Iris pigment epithelial cell (primary cell): ENCODE measurements at places on chromosomes 5 and 9.

DNA sequence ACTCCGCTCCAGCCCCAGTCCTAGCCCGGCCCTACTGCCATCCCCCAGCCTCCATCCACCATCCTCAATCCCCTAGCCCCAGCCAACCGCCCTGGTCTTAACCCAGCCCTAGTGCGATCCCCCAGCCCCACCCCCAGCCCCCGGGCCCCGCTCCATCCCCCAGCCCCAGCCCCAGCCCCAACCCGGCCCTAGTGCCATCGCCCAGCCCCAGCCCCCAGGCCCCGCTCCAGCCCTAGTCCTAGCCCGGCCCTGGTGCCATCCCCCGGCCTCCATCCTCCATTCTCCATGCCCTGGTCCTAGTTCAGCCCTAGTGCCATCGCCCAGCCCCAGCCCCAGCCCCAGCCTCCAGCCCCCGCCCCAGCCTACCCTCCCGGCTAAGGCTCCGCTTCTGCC is 398 bp downstream of the TOR1A start:
- DNase-seq = no peak

DNA sequence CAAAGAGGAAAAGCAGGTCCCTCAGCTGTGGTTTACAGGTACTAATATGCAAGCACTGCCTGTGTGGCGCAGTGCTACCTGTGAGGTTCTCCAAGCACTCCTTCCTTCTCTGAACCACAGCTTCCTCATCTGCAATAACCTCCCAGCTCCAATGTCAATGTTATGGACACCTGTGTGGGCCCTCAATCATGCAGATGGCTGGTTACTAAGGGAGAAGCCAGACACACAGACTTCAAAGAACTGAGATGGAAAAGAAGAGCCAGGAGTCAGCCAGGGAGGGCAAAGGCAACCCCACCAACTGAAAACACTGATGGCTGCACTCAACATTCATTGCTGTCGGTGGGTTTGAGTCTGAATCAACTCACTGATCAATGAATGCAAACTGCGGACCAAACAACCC is 77.7 kb downstream of the NR6A1 start:
- DNase-seq = no peak

- no peak for DNase-seq
These were observed 7.2 kb downstream of the P4HA2 start for GRCh38 chr5:132220491-132220890.

- DNase-seq = no peak
These were observed 5.7 kb downstream of the CMBL start for GRCh38 chr5:10301842-10302610.

DNA sequence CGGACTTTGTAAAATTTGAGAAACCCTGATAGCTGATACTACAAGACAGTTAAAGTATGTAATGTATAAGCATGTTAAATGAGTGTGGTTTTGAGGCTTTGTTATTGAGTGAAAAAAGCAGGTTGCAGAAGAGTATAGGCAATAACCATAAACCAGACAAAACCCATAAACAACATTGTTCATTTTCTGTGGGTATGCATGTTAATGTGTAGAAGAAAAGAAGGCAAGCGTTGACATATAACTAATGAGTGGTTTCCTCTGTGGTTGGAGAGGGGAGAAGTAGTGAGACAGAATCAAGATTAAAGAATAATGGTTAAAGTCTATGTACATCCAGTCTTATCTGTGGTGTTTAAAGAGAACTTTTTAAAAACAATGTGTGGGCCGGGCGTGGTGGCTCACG is 26.2 kb downstream of the RAD23B start:
- no peak for DNase-seq

DNA sequence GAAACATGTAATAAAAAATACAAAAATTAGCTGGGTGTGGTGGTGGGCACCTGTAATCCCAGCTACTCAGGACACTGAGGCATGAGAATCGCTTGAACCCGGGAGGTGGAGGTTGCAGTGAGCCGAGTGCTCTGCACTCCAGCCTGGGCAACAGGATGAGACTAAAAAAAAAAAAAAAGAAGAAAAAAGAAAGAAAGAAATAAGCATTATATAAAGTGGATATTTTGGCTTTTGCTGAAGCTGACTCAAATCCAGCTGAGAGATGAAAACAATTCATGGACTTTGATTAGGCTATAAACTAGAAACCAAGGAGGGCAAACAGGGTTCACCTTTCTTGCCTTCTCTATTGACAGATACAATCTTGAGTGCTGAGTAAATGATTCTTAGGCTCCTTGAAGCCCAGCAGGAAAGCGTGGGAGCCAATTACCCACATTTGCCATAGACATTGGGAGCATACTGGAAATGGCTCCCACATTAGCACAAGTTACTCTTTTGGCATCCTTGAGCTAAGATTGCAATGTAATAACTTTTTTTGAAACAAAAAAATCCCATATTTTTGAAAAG is 2.4 kb upstream of the BTF3 start:
- no peak for DNase-seq

DNA sequence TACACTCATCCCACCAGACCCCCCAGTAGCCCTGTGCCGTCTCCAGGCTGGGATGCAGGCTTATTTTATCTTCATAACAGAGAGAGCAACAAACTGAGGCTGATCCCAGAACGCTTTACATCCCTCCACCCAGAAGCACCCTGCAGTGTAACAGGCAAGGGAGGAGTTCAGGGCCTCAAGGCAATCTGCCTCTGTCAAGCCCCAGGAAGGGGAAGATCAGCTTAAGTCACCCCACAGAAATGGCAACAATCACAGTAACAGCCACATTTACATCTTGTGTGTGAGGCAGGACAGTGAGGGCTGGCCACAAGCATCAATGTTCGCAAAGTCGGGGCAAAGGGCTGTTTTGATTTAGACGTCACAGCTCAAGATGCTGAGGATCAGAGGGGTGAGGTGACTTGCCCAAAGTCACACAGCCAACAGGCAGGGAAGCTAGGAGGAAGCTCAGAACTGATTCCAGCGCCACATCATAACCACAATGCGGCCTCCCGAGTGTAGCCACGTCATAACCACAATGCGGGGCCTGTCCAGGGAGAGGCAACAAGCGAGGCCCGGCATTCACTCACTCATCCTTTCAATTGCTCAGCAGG is 14.4 kb downstream of the STK10 start:
- DNase-seq = peak; percentile 91

- DNase-seq = no peak
These were observed 26.9 kb upstream of the SYK start for GRCh38 chr9:90774682-90775081.

DNA sequence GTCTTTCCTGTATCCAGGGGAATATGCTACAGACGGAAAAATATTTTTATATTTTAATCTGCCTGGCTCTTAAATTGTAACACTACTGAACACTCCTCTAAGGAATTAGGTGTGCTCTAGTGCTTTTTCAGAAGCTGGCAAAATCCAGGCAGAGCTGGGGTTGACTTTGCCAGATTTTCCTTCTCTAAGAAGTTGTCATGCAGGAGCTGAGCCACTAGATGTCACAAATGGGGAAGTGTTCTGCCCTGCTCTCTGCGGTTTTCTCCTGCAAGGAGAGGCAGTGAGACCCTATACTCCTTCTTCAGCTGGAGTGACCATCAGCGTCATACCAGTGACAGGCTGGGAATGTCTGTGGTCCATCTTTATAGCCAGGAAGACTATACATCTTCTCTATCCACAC is 112.5 kb downstream of the HAPLN1 start:
- peak; percentile 53 for DNase-seq

GRCh38 chr9:38065369-38066075 is 3.5 kb downstream of the SHB start:
- DNase-seq = no peak

GRCh38 chr9:68437785-68438184 is 81.4 kb downstream of the PGM5 start:
- DNase-seq = no peak

GRCh38 chr9:38164659-38165221 is 95.7 kb upstream of the SHB start:
- DNase-seq = no peak

DNA sequence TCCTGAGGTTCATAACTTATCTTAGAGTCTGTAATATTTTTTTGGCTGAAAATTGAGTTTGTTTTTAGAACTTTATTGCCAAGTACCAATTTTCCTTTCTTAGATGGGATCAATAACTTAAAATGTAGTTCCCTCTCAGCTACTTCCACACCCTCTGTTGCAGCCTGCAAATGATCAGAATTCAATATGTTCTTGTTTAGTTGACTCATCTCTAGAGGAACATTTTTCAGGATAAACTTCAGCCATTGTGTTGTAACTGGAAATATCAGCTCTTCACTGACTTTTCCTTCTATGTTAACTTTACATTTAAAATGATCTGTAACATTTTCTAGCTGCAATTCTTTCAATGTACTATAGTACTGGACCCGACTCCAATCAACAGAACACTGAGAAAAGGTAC is 115.7 kb downstream of the ESM1 start:
- DNase-seq = peak; percentile 28

- no peak for DNase-seq
These were observed 30.2 kb upstream of the SLCO6A1 start for GRCh38 chr5:102529031-102529430.

DNA sequence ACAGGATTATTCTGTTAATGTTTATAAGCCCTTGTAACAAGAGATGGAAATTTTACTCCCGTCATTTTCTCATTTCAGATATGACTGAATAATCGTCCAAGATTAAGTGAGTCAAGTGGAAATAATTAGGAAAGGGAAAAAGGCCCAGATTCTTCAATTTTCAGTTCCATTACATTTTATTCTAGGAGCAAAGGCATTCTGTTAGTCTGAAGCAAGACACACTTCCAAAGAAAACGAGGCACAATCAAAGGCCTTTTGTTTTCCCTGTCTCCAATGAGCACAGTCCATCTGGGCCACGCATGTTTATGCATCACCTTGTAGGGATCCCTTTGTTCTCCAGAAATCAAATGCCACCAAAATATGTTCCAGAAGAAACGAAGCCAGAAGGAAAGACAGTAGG is 382.9 kb upstream of the RFX3 start:
- DNase-seq = no peak

GRCh38 chr9:132381966-132382541 is 24.6 kb downstream of the TTF1 start:
- DNase-seq = no peak

DNA sequence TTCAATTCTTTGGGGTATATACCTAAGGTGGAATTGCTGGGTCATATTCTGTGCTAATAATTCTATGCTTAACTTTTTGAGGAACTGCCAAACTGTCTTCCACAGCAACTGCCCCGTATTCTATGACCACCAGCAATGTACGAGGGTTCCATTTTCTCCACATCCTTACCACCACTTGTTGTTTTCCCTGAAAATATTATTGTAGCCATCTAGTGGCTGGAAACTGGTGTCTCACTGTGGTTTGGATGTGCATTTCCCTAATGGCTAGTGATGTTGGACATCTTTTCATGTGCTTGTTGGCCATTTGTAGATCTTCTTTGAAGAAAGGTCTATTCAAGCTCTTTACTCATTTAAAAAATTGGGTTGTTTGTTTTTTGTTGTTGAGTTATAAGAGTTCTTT is 30.7 kb downstream of the MSX2 start:
- no peak for DNase-seq

GRCh38 chr5:154193283-154193682 is 2.8 kb downstream of the GALNT10 start:
- DNase-seq = no peak

- DNase-seq = no peak
These were observed 5.8 kb downstream of the SPATA31E1 start for GRCh38 chr9:87888501-87888900.

DNA sequence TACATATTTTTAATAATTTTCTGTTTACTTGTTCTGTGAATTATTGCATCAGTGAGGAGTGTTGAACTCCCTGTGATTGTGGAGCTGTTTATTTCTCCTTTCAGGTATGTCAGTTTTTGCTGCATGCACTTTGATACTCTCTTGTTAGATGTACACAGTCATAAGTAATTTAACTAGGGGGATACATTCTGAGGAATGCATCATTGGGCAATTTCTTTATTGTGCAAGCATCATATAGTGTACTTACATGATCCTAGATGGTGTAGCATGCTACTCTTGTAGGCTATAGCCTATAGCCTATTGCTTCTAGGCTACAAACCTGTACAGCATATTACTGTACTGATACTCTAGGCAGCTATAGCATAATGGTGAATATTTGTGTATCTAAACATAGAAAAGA is 9.5 kb downstream of the DENND4C start:
- peak; percentile 56 for DNase-seq

- peak; percentile 86 for DNase-seq
These were observed 43.4 kb upstream of the TMC1 start for GRCh38 chr9:72477930-72478518.

DNA sequence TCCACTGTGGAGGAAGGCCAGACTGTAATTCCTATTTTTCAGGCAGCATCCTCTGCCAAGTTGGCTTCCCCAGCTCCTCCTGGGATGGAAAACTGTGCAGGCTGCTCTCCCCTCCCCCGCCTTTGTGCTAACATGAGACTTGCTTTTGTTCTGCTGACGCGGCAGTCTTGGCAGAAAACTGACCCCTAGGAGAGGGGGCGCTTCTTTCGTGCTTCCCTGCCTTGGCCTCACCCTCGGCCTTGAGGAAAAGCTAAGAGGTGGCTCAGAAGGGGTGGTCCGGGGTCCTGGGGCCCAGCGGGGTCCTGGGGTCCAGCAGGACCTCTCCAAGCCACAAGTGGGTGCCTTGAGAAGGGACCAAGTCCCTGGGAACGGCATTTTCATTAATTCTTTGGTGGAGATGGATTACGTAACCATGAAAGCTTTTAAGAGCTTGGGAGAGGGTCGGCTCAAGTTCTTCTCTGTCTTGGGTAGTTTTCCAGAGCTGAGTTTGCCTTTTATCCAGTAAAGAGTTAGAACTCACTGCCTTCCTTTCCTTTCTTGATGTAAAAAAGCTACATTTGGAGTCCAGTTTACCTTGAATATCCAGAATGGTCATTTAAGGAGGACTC is 51.0 kb downstream of the SH3PXD2B start:
- peak; percentile 57 for DNase-seq

GRCh38 chr9:99929652-99930051 is 23.2 kb downstream of the STX17 start:
- no peak for DNase-seq

DNA sequence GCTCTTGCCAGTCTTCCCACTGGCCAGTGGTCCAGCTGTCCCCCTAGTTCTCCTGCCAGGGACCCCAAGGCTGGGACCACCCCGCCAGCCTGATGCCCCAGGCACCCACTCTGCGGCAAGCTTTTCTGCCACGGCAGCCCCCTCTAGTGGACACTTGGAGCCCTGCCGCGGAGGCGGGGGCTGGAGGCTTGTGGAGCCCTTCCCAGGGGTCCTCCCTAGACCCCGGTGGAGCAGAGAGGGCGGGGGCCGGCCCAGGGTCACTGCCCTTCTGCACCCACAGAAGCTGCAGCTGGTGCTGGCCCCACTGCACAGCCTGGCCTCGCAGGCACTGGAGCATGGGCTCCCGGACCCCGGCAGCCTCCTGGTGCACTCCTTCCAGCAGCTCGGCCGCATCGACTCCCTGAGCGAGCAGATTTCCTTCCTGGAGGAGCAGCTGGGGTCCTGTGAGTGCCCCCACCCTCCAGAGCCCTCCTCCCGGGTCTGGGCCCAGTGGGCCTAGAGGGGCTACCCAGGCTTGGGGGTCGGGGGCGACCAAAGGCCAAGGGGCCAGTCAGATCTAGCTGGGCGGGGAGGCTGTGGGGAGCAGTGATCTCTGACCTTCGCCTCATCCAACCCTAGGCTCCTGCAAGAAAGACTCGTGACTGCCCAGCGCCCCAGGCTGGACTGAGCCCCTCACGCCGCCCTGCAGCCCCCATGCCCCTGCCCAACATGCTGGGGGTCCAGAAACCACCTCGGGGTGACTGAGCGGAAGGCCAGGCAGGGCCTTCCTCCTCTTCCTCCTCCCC is 9.1 kb downstream of the EGFL7 start:
- no peak for DNase-seq
